Stimulated activated CD8-positive, alpha-beta memory T cell treated with anti-CD3 and anti-CD28 coated beads, Interleukin-15, amount 100 ng/mL, for 1 hour (primary cell): ENCODE measurements at places on chromosomes 2 and 18.

GRCh38 chr18:36350251-36350651, 52.7 kb downstream of the FHOD3 start:
- DNase-seq: no peak

DNA sequence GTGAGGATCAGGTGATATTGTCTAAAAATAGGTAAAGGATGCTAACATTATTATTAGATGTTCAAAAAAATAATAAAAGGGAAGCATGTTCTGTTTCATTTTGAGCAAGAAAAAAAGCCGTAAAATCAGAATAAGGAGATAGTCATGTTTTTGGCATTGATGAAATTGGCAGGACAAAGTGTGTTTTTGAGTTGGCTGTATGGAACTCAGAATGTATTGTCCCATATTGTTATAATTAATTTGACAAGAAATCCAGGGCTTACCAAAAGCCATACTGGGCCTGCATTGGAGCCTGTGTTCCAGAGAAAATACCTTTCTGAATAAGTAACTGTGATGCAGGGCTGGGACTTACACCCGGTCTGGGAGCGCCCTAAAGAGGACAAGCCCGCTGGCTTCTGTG, 232.0 kb downstream of the AGAP1 start:
- DNase-seq: no peak

DNA sequence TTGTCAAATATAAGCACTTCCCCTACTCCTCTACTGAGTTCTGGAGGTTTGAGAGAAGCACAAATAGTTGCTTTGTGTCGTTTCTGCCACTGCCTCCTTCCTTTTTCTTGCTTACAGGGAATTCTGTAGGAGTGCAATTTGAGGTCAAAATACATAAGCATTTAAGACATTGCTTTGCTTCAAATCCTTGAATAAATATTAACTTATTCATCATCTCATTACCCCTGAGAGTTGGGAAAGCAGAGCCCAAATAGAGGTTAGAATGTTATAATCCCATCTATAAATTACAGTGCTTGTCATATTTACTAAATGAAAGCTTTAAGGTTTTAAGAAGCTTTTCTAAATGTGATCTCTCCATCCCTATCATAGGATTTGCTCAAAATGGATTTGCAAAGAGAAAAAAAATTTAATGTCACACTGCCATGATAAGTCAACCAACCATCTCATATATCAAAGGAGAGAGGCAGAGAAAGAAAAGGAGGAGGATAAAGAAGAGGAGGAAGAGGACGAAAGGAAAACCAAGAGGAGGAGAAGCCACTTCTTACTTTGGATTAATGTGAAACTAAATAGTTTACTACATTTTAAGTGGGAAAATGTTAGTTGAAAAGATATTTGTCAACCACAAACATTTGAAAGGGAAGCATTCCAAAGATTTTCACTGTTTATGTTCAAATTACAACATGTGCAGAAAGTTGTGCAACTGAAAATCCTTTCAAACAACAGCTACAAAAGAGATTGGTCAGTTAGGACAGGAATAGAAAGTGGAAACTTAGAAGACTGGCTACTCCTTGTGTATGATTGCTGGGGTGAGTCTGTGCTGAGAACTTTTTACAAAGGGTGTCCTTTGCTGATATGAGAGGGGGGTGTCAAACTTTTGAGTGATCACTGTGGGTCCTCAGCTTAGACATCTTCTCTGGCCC, 277.3 kb upstream of the FN1 start:
- no peak for DNase-seq

GRCh38 chr2:196851088-196851487, 41.9 kb upstream of the C2orf66 start:
- DNase-seq: no peak

DNA sequence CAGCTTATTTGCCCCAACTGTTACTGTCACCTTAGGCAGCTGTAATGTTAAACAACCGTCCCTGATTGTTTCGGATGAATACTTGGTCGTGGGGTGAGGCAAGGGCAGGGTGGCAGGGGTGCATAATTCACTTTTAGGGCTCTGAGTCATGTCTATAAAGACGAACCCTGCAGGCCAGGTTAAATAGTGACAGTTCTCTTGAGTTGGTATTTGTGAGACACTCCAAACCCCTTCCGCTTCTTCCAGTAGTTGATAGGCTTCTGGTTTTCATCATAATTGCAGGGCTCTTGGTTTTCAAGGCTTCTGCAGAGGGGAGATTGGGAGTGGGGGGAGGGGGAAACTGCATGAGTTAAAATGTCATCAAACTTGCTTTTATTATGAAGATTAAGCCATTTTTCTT, 97.2 kb upstream of the TSPYL6 start:
- DNase-seq: no peak

DNA sequence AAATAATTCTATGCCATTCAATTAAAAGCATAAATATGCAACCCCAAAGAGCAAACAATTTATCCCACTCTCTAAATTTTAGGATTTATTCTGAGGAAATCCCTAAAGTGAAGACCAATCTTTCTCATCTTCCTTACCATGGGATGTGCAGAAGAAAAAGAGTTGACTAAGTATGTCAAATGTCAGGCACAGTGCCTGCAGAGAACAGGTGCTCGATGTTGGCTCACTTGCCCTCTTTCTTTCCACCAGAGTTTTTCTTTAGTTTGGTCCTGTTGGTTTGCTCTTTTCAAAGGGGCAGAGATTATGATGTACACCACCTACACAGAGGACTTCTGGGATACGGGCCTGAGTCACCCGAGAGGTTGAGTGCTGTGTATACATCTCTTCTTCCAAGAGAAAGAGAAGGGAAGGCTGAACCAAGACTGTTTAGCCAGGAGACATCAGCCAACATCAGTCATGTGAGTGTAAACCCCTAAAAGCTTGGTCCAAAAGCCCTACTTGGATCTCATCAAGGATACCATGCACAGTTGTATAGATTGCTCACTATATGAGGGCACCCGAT, 51.7 kb downstream of the SUMO1 start:
- DNase-seq: no peak

DNA sequence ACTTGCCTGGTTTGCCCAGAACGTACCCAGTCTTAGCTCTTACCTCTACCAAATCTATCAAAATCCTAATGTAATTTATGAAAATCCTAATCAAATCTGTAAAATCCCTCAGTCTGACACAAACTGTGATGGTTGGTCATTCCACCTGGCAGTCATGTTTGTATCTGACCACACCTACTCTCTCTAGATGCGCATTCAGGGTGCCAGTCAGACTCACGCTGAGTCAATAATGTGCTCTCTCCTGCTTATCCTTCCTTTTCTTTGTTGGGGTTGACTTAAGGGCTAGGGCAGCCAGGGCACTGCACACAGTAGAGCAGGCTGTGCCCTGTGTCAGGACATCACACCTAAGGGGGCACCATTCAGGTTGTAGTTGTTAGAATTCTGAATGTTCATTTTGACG, 48.5 kb upstream of the PARD3B start:
- DNase-seq: no peak

DNA sequence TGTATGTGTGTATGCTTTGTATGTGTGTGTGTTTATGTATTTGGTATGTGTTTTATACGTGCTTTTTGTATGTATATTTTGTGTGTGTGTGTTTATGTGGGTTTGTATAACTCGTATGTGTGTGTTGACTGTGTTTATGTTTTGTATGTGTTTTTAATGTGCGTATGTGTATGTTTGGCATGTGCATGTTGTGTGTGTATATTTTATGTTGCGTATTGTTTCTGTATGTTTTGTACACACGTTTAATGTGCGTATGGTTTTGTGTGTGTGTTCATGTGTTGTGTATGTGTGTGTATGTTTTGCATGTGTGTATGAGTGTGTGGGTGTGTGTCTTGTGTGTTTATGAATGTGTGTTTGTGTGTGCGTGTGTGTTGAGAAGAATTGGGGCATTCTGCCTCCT, 55.2 kb upstream of the NCK2 start:
- no peak for DNase-seq

GRCh38 chr18:68507781-68508180, 207.1 kb downstream of the TMX3 start:
- DNase-seq: no peak

GRCh38 chr2:186349508-186349907, 136.6 kb upstream of the ZC3H15 start:
- no peak for DNase-seq

- DNase-seq: no peak
Measured at GRCh38 chr2:73250872-73251846, 17.1 kb downstream of the CCT7 start.

GRCh38 chr2:30268296-30268871, 37.0 kb downstream of the LBH start:
- no peak for DNase-seq

GRCh38 chr2:194619366-194619765, 1037.7 kb upstream of the SLC39A10 start:
- no peak for DNase-seq

GRCh38 chr18:77833807-77834206, 584.2 kb downstream of the GALR1 start:
- no peak for DNase-seq

- no peak for DNase-seq
Measured at GRCh38 chr2:42096869-42097591, 49.2 kb downstream of the PKDCC start.

DNA sequence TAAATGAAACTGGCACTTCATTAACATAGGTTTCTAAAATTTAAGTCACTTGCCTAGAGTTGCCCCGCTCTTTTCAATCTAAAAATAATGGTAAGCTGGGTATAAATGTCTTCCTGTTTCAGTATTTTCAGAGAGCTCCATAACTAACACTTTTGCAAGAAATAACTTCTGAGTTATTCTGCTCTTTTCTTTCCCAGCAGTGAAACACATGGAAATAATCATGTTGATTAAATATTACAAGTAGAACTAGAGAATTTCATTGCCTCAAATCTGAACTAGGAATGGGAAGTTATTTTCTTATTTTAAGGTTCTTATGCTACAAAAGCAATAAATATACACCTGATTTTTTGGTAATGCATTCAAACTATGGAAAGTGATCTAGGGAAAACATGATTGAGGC, 257.4 kb downstream of the IKZF2 start:
- DNase-seq: no peak

GRCh38 chr18:63999871-64000270, 30.0 kb downstream of the SERPINB8 start:
- DNase-seq: no peak

DNA sequence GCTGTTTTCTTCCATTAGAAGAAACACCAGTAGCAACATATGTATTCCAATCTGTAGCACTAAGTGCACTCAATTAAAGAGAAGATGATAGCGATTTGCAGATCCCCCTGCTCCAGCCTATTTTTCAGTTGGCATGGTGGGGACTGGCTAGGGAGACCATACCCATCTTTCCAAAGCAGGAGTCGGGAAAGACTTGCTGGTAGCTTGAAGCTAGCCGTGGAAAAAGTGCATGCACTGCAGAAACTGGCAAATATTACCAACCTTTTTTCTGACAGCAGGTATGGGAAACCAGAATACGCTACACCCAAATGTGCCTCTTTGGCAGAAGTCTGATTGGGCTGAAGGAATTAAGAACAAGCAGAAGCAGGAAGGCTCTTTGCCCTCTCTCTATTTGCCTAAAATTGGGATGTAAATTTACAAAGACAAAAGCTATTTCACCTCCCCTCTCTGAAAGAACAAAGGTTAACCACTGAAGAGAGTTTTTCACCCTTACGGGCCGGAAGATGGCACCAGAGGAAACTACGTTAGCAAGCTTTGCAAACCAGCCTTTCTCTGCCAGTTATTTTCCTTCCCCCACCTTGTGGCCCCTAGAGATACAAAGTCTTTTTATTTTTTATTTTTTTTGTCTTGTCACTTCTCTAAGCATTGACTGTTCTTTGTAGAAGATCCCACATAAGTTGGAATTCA, 273.1 kb downstream of the DLGAP1 start:
- no peak for DNase-seq

GRCh38 chr2:225112362-225113126, 70.3 kb upstream of the DOCK10 start:
- no peak for DNase-seq

- no peak for DNase-seq
Measured at GRCh38 chr2:133884739-133885381, 316.6 kb upstream of the NCKAP5 start.

DNA sequence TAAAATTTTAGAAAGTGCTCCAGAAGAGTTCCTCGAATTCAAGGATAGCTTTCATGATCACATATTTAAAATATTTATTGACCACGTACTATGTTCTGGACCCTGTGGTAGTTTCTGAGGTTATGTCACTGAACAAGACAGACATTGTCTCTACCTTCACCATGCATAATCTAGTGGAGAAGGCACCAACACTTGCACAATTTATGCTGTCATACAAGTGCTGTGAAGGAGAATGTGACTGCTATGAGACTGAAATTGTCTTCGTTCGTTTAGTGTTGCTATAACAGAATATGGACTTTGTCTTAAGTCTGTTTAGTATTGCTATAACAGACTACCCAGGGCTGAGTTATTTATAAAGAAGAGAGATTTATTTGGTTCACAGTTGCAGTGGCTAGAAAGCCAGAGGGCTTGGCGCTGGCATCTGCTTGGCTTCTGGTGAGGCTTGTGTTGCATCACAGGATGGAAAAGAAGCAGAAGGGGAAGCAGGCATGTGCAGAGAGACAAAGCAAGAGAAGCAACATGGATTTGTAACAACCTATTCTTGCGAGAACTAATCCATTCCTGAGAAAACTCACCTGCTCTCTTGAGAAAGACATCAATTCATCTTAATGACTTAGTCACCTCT, 50.0 kb upstream of the RFX8 start:
- no peak for DNase-seq

- DNase-seq: no peak
Measured at GRCh38 chr2:14454202-14454601, 178.3 kb upstream of the LRATD1 start.

GRCh38 chr2:201837824-201838431, 31.6 kb downstream of the CDK15 start:
- no peak for DNase-seq

DNA sequence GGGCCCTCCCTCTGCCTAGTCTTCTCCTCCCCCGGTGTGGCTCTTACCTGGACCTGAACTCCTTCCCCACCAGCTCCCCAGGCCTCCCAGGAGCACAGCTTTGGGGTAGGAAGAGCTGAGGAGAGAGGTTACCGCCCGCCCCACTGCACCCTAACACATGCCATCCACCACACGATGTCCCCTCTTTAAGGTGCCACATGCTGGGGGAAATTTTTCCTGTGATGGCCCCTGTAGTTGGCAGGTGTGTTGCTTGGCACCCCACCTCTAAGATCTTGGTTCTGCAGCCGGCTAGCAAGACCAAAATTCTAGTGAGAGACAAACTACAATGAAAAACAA, 6.9 kb upstream of the TEX261 start:
- no peak for DNase-seq

- DNase-seq: no peak
Measured at GRCh38 chr2:16063251-16063850, 123.0 kb downstream of the MYCN start.

DNA sequence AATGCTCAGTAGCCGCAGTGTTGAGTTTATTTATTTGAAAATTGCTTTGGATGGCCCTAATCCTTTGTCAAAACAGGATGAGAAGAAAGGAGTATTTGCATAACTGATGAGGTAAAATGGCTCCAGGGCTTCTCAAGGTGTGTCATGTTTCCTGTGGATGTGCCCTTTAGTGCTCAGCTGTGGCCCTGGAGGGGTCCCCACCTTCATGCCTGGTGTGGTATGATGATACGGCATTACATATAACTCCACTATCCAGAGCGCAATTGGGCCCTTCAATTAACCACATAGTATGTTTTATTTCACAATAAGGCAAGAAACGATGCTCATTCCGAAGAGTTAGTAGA, 39.8 kb upstream of the TMEM178A start:
- no peak for DNase-seq

GRCh38 chr2:53268086-53268485, 499.5 kb upstream of the CHAC2 start:
- no peak for DNase-seq
